Fibroblast of skin of abdomen (primary cell): ENCODE measurements at places on chromosomes 2 and 18.

- DNase-seq: no peak
These were observed 182.4 kb downstream of the CELF4 start for GRCh38 chr18:37383036-37383785.

DNA sequence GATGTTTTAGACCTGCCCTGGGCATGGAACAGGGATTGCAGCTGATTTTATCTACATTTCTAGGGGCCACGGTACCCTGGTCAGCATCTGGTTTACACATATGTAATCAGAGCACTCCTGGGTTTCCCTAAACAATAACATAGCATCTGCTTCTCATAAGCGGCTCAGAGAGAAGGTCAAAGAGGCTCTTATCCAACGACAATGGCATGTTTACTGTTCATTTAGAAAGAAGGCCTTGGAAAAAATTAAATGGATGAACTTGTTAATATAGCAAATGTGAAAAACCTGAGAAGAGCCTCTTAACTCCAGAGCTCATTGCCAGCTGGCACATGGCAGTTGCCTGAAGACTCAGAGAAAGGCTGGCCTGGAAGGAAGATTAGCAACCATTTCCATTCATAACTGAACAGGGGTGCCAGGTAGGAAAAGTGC, 202.8 kb upstream of the THUMPD2 start:
- no peak for DNase-seq

- no peak for DNase-seq
These were observed 2.4 kb downstream of the CASP8 start for GRCh38 chr2:201262718-201263117.

- DNase-seq: peak; percentile 51
These were observed 36.9 kb upstream of the KLF7 start for GRCh38 chr2:207202645-207203044.

- DNase-seq: no peak
These were observed 142.7 kb upstream of the ST6GAL2 start for GRCh38 chr2:107028661-107029060.

- DNase-seq: peak; percentile 56
These were observed 33.5 kb downstream of the DAPL1 start for GRCh38 chr2:158828378-158829164.

DNA sequence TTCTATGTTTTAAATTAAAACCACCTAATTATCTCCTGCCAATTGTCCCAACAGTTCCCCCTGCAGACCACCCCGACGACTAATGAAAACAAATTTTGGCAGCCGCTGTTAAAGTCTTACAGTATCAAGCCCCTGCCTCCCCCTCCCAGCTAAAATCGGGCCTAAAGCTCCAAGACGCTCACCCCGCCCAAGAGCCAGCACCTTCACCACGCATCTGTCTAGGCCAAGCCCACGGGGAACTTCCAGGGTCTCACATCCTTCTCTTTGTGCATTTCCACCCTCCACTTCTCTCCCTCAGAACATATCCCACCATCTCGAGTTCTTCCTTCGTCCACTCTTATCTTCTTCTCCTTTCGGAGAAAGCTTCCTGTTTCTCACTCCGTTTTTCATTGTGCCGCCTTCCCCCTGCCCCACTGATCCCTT, 445 bp downstream of the PRPF40A start:
- DNase-seq: no peak

GRCh38 chr2:8224347-8225190, 457.3 kb upstream of the ID2 start:
- DNase-seq: no peak

GRCh38 chr2:29963972-29964570, 42.7 kb upstream of the ALK start:
- no peak for DNase-seq

DNA sequence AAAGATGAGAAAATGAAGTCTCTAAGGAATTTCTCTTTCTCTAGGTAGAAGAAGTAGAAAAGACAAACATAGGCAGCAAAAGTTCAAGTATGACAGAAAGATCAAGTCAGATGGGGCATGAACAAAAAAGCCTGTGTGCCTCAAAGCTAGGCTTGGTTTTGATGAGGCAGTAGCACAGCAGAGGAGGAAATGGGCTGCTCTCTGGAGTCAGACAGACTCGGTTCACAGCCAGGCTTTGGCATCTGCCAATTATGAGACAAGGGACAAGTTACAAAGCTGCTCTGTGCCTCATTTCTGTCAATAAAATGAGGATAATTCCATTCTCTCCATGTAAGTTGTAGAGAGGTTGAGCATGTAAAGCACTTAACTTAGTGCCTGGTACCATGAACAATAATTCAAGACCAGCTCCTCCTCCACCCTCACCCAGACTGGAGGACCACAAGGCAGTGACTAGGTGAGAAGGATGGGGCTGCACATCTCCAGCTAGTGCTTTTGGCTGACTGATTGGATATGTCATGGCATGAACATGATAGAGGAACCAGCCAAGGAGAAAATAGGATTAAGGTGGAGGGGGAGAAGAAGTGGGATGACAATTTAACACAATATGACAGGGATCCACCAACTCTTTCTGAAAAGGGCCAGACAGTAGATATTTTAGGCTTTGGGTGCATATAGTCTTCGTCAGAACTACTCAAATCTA, 84.6 kb downstream of the TMEM163 start:
- DNase-seq: no peak

- no peak for DNase-seq
These were observed 163.5 kb upstream of the TCF4 start for GRCh38 chr18:55751476-55751875.

DNA sequence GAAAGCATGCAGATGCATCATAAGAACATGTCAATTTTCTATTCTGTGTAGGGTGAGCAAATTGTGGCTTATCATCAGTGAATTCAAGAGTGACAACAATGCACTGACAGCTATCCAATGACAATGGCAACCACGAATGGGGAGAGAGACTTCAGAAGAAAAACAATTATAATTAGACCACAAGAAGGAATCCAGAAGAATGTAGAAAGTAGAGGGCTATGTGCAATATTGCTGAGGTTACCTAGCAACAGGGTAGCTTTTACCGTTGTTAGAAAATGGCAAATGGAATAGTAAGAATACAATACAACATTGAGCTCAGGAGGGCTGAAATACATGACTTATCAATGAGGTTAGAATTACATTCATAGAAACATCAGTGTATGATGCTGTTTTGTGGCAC, 71.1 kb upstream of the SESTD1 start:
- no peak for DNase-seq

DNA sequence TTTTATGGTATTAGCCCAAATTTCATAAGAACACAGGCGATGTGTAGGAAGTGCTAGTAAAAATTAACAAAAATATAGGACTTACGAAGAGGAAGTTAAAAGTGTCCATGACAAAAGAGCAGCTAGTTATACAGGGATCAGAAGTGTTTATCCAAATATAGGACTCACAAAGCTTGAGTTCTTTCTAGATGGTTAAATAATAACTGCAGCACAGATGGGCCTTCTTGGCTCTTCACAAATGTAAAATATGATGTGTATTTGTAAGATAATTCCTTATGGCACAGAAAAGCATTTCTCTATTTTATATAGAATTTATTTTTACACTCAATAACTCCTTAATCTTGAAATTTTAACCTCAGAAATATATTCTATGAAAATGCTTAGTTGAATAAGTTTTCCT, 100.9 kb upstream of the SPHKAP start:
- no peak for DNase-seq

- no peak for DNase-seq
These were observed 14.8 kb upstream of the UXS1 start for GRCh38 chr2:106208874-106209273.

GRCh38 chr18:50642439-50642838, 82.6 kb downstream of the MAPK4 start:
- no peak for DNase-seq

DNA sequence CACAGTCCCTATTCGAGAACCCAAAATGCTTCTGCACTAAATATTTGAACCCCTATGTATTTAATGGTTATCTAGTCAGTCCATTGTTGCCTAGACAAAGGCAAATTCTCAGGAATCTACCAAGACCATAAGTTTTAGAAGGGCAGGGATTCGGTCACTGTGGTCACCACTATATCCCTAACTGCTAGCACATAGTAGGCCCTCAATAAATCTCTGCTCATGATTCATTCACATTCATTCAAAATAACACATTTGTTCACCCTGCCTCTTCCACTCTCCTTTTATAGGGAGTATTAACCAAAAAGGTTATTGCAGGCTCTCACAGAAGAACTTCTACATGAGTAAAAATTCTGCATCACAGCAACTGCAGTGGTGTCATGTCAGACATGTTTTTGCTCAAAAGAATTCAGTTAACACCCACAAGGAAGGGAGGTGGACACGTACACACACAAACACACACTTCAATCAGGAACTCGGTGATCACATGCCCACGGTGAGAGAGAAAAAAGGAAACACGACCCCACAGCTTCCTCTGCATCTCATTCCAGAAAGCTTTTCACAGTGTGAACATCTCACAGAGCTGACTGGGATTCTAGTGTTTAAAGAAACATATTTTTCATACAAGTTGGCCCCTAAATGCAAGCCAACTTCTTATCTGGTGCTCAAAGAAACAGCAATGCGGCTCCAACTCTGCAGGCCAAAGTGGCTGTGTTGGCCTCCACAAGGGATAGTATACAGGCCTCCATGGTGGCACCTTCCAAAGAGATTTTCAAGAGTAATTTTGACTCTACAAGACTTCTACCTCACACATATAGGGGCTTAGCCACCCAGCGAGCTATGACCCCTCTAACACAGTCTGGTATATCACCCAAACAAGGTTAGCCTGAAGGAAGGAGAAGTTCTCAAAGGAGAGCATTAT, 98.0 kb downstream of the ANKRD44 start:
- peak; percentile 12 for DNase-seq

GRCh38 chr2:18975506-18976167, 382.8 kb downstream of the OSR1 start:
- DNase-seq: no peak

- DNase-seq: no peak
These were observed 69.7 kb downstream of the RNF144A start for GRCh38 chr2:6986912-6987361.

DNA sequence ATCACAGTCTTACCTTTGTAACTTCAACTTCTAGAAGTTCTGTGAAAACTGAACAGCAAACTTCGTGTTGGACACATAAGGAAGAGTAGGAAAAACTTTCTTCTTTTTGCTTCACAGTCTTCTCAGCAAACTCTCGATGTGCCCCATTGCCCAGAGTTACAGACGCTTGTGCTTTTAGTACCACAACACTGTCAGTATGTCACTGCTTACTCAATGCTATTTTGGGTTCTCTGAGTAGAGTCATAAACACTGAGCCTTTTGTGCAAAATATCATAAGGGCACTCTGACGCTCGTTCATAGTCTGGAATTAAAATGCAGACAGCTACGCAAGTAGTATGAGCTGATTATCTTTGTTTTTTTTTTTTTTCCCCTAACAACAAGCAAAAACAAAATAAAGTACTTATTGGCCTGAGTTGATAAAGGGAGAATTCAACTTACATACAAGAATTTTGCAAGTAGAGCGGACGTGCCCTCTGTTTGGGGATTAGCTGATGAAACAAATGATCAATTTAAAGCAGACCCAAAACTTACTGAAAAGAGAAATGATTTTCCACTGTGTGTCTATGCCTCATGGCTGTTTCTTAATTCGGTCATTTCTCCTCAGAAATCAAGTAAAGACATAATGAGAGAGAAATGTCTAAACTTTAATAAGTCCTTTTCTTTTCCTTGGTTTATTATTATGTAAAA, at the start of gene CDH19:
Gene CDH19 (minus strand): TSS at position 150 of the 687 bp plus-strand sequence. CDS start 31,886 bp downstream, outside the sequence.
- DNase-seq: no peak

DNA sequence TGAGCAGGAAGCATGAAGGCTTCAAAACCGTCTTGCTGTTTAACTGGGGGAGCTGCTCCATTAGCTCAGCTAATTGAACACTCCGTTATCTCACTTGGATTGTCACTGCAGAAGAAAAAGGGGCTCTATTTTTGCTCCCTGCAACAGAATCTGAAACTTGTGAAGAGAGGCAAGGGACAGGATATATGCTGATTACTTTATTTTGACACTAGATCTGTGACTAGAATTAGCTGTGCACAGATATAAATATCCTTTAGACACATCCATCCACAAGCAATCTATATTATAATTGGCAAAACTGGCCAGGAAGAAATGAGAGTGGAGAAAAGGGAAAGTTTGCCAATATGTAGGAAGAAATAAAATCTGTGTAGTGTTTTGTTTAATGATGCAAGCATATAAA, 700.1 kb upstream of the CHAC2 start:
- no peak for DNase-seq

DNA sequence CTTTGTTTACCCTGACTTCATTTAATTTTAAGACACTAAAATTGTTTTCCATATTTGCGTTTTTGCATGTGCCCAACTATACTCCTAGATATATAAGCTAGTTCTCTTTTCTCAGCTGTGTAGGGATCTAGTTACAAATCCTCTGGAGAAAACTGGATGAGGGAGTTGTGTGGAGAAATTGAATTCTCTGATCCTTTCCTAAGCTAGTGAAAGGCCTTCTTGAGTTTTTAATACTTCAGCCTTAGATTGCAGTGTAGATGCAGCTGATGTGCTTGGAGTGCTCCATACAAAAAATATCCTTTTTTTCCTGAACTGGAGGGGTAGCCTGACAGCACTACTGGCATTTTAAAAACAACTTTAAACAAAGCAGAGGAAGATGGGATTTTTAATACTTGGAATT, 8.6 kb upstream of the MTX2 start:
- DNase-seq: no peak

- DNase-seq: no peak
These were observed 31.9 kb upstream of the SLC1A4 start for GRCh38 chr2:64957109-64957903.

GRCh38 chr2:98445683-98446581, 1.3 kb downstream of the INPP4A start:
- DNase-seq: no peak

DNA sequence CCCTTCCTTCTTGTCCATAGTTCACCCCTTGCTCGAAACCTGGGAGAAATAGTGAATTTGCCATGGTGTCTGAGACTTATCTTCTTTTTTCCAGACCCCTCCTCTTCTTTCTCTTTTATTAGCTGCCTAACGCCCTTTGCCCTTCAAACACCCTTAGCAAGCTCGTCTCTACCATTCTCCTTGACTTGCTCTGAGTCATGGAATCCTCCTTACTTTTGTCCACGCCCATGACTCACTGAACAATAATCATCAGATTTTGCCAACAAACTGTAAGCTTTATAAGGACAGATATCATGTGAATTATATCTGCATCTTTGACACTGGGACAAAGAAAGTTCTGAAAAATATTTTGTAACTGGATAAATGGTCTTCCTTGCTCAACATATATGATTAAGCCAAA, 67.1 kb upstream of the CNTNAP5 start:
- DNase-seq: no peak

GRCh38 chr18:7803956-7804469, 236.9 kb downstream of the PTPRM start:
- DNase-seq: no peak

DNA sequence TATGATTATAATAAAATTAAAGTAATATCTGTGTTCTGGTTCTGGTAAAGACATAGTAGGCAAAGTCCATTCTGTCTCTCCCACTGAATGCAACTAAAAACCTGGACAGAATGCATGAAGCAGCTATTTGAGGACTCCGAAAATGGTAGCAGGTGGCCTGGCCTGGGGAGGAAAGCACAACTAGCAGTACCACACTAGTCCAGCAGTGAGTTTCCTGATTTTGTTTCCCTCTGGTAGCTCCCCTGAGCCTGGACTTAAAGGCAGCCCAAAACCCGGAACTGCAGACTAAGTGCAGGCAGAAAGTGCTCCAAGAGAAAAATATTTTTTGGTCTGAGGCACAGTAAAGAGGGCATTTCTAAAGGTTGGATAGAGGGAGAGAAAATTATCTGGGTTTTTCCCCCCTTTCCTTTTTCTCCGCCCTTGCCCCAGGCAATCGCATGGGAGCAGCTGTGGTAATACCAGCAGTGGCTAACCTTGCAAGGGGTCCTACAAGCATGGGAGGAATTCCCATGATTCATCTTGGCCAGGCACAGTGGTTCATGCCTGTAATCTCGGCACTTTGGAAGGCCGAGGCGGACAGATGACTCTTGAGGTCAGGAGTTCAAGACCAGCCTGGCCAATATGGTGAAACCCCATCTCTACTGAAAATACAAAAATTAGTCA, 32.3 kb downstream of the ASXL2 start:
- DNase-seq: peak; percentile 7
